Left kidney (tissue), 8 donors: ENCODE measurements at places on chromosomes 4 and X.

DNA sequence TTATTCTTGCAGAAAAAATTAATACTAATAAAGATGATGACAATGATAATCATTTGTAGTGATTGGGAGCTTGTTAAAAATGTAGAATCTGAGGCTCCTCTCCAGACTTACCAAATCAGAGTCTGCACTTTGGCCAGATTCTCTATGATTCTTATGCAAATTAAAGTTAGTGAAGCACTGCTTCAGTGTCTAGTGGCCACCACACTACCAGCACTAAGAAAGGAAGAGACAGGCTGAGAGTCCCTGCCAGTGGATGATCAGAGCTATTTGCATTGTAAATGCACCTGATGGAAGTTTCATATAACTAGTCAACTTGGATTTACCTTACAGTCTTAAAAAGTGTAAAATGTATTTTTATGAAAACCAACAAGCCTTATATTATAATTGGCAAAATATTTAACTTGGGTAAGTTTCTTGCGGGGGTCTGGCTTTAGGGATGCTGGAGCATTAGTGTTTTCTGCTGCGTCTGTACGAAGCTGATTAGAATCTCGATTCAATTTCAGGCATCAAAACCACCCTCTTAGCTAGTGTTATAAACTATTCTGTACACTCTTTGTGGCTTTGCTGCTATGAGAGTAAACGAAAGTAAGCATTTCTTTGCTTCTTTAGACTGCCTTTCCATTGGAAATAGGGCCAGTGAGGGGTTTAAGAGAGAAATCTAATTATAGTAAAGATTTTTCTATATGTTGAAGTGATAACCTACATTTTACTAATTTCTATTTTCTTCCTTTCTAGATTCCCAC lies 114.1 kb downstream of the TLL1 start:
- no peak for DNase-seq

GRCh38 chrX:150205011-150205410 lies 158.1 kb upstream of the MAMLD1 start:
- DNase-seq: no peak

DNA sequence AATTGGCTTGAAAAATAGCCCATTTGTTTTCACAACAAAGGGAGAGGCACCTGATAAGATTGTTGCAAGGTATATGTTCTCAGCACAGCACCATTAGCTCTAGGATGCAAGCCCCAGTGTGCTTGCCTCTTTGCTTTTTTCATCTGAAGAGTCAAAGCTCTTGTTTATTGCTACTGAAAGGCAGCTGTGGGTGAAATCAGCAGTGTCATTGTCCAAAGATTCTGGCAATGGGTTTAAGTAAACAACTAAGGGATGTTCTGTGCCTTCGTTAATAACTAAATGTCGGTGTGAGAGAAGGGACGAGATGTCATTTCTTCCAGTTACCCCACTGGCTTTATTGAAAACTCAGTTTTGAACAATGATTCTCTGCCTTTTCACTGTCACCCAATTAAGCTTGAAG lies 567.7 kb downstream of the KCNIP4 start:
- DNase-seq: no peak

DNA sequence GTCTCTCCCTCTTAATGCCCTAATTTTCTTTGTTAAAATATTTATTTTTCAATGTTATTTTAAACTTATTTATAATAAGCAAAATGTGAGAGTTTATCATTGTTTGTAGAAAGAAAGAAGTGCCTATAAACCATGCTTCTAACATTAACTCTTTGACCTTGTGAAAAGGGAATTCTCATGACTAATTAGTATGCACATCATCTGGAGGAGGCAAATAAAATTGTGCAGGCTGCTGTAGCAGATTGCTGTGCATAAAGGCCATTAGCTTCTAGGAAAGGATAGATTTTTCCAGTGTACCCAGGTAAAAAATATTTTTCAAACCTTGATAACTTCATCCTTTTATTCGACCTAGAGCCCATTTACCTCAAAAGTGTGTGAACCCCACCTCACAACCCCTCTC lies 84.6 kb upstream of the GUCY1A1 start:
- no peak for DNase-seq

DNA sequence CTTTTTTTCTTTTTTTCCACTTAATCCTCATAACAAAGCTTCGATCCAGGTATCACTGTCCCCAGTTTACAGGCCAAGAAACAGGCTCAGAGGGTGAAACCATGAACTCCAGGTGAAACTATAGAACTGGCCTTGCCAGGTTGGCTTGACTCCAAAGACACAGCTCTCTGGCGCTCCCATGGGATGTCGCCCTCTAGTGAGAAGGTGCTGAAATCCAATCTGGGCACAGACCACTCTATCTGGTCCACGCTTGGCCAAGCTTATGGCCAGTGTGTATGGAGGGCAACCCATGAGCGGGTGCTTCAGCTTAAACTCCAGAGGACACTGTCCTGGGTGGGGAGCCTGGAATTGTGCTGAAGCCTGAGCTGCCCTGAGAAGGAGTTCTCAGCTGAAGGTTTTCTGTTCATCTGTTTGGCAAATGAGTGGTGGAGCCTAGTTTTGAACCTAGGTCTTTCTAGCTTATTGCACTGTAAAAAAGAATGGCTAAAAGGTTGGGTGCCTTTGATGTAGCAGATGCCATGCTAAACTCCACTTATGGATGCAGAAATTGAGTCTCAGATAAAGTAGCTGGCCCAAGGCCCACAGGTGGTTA lies 70.5 kb downstream of the SEL1L3 start:
- no peak for DNase-seq

DNA sequence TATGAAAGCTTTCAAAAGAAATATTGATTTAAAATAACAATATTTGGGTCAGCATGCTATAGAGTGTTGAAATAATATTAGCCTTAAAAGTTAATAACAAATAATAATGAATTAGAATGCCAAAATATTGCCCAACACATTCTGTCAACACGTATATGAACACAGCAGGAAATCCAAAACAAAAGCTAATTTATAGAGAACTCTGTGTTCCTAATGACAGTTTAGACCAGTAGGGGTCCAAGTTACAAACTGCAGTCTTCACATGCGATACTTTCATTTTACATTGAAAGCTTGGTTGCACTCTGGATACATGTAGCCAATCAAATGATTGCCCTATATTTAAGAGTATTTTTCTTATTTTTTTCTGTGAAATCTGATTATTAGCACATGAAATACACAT lies 274.4 kb downstream of the DCTD start:
- no peak for DNase-seq

DNA sequence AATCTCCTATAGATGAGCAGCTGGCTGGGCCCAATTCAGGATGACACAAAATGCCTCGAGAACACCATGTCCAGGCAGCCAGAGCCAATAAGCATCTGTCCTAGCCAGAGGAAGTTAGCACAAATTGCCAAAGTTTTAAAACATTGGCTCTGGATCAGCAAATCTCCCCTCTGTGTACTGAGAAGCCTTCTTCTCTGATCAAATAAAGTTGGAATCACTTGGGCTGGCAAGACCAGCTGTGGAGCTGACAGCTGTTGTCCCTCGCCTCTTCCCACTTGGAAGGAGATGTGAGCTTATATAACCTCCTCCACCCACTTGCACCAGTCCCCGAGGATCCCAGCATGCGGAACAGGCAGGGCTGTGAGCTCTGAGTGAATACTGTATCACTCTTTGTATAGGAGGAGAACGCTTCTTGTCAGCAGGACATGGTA lies 183.9 kb downstream of the OPHN1 start:
- no peak for DNase-seq

GRCh38 chr4:158053801-158054200 lies 119.0 kb downstream of the GASK1B start:
- DNase-seq: no peak

- DNase-seq: no peak
Observed at GRCh38 chr4:73086095-73086868, 16.8 kb upstream of the COX18 start.

DNA sequence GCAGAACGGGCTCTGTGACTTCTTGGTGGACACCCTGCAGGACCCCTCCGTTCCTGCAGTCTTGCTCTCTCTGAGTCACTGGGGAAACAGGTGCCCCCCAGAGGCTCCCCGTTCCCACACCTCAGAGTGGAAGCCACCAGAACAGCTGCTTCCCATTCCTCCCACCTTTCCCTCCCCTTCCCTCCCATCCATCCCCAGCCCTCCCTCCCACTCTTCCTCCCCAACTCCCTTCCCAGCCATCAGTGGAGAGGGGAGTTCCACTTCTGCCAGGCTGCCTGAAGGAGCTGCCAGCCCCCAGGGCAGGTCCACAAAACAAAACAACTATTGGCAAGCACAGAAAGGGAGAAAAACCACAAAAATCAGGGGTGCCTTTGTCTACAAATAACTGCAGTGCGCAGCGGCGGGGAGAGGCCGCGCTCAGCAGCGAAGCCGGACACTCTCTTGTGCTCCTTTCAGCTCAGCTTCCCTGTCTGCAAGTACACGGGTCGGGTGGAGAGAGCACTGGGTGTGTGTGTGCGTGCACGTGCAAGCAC lies 8.1 kb downstream of the SSR4 start:
- DNase-seq: no peak
